ENCODE measurements at places on chromosomes 3 and 15.

DNA sequence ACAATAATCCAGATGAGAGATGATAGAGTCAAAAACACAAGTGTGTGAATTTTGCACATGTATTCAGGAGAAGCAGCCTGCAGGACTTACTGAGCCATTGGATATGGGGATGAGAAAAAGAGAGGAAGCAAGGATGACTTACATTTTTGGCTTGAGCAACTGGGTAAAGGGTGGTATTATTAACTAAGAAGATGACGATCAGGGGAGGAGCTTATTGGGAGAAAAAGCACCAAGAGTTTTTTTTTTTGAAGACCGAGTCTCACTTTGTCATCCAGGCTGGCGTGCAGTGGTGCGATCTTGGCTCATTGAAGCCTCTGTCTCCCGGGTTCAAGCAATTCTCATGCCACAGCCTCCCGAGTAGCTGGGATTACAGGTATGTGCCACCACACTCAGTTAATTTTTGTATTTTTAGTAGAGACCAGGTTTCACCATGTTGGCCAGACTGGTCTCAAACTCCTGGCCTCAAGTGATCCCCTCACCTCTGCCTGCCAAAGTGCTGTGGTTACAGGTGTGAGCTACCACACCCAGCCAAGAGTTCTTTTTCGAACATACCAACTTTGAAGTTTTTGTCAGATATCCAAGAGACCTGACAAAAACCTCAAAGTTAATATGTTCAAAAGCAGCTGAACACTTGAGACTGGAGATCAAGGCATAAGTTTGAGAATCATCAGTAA lies 14.8 kb upstream of the SH3BP5 start:
- DNase-seq: no peak

- DNase-seq: no peak
Observed at GRCh38 chr3:64260431-64260830, 35.2 kb upstream of the PRICKLE2 start.

- no peak for DNase-seq
Observed at GRCh38 chr15:71883447-71883846, 73.1 kb downstream of the NR2E3 start.

GRCh38 chr3:123758081-123758564 lies 126.0 kb downstream of the MYLK start:
- DNase-seq: peak; percentile 35

- no peak for DNase-seq
Observed at GRCh38 chr15:93205413-93205812, 116.4 kb upstream of the RGMA start.
